Activated naive CD4-positive, alpha-beta T cell treated with anti-CD3 and anti-CD28 coated beads, Interleukin-2, amount 50 U/mL, for 72 hours (primary cell): ENCODE measurements at places on chromosomes 1 and 21.

GRCh38 chr1:193426061-193426460 is 239.6 kb upstream of the B3GALT2 start:
- DNase-seq = no peak

GRCh38 chr1:92705446-92705845 is 79.5 kb downstream of the EVI5 start:
- no peak for DNase-seq

DNA sequence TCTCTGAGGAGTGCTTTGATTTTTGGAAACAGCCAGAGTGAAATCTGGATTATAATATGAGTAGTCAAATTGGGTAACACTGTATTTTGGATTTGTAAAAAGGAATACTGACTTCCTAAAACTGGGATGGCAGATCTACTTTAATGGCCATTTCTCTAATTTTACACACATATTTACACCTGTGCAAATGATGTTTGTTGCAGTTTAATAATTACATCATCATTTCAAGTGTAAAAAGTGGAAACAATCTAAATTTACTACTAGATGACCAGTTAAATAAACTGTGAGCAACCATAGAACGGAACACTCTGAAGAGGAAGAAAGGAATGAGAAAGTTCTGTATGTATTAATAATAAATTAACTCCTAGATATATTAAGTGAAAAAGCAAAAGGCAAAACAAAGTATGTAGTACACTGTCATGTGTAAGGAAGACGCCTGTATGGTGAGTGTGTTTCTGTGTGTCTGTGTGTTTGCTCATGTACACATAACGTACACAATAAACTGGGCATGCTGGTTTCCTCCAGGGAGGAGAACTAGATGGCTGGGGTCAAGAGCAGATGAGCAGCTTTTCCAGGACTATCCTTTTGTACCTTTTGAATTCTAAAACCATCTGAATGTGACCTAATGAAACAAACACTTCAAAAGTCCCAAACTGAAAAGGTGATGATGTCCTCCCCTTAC is 2.9 kb upstream of the RHEX start:
- DNase-seq = no peak

DNA sequence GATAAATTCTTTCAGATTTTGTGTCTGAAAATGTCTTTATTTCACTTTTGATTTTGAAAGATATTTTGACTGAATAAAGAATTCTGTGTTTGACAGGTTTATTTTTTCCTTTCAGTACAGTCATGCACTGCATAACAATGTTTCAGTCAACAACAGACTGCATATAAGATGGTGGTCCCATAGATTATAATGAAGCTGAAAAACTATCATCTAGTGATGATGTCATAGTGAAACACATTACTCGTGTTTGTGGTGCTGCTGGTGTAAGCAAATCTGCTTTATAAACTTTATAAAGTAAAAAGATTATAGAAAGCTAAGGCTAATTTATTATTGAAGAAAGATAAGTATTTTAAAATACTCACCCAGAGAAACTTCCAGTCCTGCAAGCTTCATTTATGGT is 65.3 kb upstream of the PRRX1 start:
- no peak for DNase-seq

- DNase-seq = no peak
Observed at GRCh38 chr1:246001142-246001836, 505.8 kb downstream of the SMYD3 start.

GRCh38 chr1:89527750-89528381 is 3.2 kb downstream of the LRRC8B start:
- DNase-seq = no peak

- DNase-seq = no peak
Observed at GRCh38 chr1:100780814-100781213, 61.3 kb downstream of the VCAM1 start.

- peak; percentile 30 for DNase-seq
Observed at GRCh38 chr1:203120325-203121153, 7.0 kb upstream of the ADORA1 start.

GRCh38 chr1:234719454-234720251 is 109.7 kb upstream of the IRF2BP2 start:
- no peak for DNase-seq

DNA sequence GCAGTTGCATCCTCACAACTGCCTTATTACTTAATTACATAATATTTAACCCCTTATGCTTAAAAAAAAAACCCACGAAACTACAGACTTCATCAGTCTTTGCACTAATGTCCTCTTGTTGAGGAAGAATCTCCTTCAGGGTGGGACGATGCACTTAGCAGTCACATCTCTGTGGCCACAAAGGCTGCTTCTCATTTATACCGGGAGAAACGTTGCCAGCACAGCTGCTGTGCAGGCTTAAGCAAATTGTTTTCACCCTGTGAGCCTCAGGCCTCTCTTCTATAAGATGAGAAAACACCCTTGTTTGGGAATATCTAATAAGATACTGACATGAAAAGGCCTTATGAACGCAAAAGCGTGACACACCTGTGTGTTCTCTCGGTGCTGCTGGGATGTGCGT is 2.9 kb upstream of the OBSCN start:
- no peak for DNase-seq

- DNase-seq = no peak
Observed at GRCh38 chr1:240586006-240586405, 25.9 kb downstream of the GREM2 start.

- no peak for DNase-seq
Observed at GRCh38 chr1:232574889-232575762, 54.8 kb downstream of the SIPA1L2 start.

DNA sequence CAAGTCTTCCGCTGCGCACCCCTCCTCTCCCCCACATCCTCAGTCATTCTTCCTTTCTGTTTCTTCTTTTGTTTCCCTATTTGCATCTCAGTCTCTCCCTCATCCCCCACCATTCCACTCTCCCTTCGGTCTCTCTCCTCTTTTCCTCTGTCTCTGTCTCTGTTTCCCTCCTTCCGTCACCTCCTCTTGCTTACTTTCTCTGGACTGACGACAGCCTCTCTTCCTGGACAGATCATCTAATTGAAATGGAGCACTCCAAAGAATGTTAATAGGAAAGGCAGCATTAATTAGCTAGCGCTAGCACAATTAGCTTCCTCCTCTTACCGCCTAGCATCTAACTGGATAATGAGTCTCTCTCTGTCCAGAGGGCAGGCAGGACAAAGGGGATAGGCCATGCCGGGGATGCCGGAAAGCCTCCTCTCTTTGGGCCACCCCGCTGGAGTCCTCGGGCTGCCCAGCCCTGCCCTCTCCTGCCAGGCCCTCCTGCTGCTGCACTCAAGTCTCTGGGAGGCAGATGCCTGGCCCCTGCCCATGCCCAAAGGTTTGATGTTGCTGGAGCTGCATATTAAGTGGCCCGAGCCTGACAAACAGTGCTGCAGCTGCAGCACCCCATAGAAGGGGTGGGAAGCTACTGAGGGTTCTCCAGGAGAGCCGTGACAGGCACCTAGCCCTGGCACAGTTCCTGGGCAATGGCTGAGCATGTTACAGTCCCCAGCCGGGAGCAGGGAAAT is 20.8 kb downstream of the DISP3 start:
- DNase-seq = no peak

DNA sequence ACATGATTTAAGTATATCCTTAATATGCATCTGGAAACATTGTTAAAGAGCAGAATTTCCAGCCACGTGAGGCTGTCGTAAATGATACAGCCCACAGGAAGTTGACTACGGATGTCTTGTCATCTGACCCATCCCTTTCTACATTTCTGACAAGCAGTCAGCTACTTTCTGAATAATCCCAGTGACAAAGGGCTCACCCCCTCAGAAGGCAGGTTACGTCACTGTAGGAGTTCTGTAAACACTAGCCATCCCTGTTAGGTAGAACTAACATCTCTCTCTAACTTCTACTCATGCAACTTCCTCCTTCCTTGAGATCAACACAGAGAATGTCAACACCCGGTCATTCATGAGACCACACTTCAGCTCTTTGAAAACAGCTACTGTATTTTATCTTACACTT is 259.2 kb downstream of the GREM2 start:
- DNase-seq = no peak

- no peak for DNase-seq
Observed at GRCh38 chr1:214993419-214993818, 89.1 kb upstream of the KCNK2 start.

DNA sequence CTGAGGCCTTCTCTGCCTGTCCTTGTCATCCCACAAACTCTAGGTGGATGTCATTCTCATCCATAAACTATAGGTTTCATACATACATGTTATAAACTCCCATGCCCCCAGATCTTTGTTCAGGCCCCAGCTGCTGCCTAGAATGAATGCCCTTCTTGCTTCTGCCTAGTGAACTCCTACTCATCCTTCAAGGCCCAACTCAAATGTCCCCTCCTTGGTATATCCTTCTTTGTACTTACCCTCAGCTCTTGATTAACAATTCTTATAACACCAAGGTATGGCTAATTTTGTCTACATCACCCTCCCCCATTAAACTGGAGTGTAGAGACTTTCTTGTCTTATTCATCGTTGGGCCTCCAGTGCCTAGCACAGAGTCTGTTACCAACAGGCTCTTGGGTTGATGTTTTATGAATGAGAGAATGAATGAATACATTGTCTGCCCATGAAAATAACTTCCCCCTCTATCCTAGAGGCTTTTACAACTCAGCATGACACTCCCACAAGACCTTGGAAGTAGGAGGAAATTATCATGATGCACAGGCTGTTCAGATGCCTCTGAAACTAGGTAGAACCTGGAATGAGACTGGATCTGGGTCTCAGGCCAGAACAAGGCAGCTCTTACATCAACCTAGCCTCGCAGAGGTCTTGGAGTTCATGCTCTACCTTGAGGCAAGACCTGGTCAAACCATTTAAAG is 26.9 kb downstream of the EPHB2 start:
- DNase-seq = no peak

GRCh38 chr1:240091614-240092300 is at the start of gene FMN2:
Gene FMN2, plus strand, starts transcription at chr1:240091883. Its CDS starts 227 bp downstream, at chr1:240092110.
- DNase-seq = peak; percentile 3

DNA sequence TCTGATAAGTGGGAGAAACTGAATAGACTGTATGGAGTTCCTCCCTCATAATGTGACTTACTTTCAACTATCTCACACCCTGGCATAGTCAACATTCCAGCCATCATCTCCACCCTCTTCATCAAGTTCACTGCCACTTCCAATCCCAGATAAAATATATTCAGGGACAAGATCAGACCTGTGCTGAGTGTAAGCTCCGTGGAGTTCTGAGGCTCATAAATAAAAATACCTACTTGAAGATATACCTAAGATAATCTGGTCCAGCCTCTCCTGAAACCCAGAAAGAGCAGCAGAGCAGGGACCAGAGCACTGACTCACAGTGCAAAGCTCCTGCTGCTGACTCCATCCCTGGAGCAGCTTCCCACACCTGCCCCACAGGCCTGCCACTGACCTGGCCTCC is 1.7 kb upstream of the LCE7A start:
- DNase-seq = no peak

GRCh38 chr1:28853093-28853742 is 41.2 kb downstream of the OPRD1 start:
- no peak for DNase-seq

GRCh38 chr1:76857138-76857537 is 10.1 kb upstream of the ST6GALNAC5 start:
- no peak for DNase-seq

DNA sequence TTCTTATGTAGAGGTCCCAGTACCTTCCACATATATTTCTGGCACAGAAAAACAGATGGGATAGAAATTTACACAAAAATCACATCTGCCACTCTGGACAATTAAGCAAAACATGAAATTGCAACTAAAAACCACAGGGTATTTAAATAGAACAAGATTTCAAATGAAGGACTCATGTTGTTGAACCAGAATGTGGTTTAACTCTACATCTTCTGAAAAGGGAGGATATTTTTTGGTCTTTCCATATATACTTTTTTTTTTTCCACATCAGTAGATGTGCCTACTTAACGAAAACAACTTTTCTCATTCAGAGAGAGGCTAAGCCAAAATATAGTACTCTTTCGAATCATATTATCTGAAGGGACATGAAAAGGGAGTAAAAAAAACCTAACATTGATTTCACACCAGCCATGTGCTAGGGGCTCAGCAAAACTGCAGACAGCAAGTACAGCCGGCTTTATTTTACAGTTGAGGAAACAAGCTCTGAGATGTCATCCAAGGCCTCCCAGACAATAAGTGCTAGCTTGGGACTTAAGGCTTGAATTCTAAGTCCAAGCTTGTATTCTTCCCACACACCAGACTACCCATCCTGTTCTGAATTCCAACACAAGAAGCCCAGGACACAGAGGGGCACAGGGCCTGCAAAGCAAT is 208.9 kb downstream of the PBX1 start:
- DNase-seq = no peak

DNA sequence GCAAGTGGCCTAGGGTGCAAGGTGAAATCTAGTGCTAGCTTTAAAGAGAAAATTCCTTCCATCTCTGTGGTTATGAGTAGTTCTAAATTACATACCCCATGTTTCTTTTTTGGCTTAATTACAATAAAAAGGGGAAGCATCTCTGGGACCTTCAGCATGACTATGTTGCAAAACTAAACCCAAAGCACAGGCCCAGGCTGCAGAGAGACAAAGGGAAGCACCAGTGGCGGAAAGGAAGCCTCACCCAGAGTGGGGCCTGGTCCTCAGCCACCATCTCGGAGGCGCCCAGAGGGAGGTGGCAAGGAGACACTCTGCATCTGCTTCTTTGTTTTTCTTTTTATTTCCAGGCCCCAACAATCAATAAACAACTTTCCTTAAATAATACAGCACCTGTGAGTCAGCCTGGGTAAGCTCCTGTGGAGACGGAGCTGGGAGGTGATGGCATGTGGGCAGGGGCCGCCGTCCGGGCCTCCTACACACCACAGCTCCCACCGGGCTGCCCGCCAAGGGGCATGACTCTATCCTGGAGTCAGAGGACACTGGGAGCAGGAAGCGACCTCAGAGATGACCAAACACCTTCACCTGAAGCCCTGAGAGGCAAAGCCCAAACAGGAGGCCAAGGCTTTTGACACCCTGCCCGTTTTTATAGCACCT is 21.7 kb downstream of the ITPKB start:
- DNase-seq = no peak

DNA sequence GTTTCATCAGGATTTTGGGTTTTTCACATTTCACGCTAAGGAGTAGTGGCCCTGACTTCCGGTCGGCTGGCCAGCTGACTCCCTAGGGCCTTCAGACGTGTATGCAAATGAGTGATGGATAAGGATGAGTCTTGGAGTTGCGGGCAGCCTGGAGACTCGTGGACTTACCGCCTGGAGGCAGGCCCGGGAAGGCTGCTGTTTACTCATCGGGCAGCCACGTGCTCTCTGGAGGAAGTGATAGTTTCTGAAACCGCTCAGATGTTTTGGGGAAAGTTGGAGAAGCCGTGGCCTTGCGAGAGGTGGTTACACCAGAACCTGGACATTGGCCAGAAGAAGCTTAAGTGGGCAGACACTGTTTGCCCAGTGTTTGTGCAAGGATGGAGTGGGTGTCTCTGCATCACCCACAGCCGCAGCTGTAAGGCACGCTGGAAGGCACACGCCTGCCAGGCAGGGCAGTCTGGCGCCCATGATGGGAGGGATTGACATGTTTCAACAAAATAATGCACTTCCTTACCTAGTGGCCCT is 23.1 kb upstream of the TNFRSF1B start:
- DNase-seq = peak; percentile 75

GRCh38 chr1:244335456-244335855 is 116.3 kb downstream of the ADSS2 start:
- DNase-seq = no peak

- DNase-seq = no peak
Observed at GRCh38 chr1:27668121-27668807, 3.7 kb downstream of the IFI6 start.

- DNase-seq = no peak
Observed at GRCh38 chr1:201734786-201735185, 94.2 kb upstream of the IPO9 start.
